Mesothelial cell of epicardium (in vitro differentiated cells): ENCODE measurements at places on chromosomes 4 and X.

DNA sequence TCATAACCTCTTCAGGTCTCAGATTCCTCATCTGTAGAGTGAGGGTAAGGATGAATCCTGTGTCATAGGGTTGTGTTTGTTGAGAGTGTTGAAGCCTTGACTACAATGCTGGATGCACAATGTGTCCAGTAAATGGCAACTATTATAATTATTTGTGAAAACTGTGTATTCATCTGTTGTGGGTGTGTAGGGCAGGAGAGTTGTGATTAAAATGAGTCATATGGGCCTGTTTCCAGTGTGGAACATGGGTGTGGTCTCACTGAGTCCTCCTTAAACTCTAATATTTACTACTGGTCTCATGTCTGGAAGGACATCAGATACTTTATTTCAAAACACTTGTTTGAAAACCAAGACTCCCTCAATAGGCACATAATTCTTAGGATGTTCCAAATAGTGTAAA, 208.5 kb upstream of the CASK start:
- no peak for DNase-seq

GRCh38 chrX:34656467-34656841, 631 bp downstream of the TMEM47 start:
- DNase-seq, result peak; percentile 20

- DNase-seq, result no peak
Observed at GRCh38 chr4:24482871-24483270, 101.5 kb downstream of the DHX15 start.

GRCh38 chrX:125204681-125205132, 115.0 kb upstream of the TEX13C start:
- DNase-seq, result no peak

GRCh38 chr4:39565878-39566600, 38.8 kb upstream of the UGDH start:
- no peak for DNase-seq

DNA sequence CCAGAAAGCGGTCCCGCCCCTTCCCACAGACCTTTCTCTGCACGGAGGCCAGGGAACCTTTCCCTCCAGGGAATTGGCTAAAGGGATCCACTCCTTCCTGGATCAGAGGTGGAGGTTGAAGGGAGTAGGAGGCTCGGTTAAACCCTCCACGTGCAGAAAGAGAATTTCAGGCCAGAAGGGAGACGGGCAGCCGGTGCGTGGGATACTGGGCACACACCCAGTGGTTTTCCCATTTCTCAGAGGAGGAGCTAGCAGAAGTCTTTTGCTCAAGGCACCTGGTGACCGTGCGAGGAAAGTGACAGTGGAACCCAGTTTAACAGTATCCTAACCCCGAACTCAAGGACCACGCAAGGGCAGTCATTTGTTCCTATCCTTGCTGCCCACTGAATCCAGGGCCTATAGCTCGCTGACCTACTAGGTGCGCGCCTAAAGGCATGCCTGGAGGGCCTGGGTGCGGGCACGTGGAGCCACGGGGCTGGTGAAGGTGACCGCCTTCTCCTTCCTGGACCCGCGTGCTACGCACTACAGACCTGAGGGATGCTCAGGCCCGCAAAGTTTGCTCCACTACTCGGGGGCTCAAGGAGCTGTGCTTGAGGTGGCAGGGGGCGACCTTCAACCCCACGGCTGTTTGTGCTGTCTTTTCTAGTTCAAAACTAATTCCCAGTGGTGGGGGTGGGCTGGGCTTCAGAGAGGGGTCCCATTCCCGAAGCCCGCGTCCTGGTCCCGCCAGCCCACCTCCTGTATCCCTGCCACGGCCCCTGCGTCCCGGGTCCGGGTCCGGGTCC, 587 bp upstream of the AFF2 start:
- no peak for DNase-seq

DNA sequence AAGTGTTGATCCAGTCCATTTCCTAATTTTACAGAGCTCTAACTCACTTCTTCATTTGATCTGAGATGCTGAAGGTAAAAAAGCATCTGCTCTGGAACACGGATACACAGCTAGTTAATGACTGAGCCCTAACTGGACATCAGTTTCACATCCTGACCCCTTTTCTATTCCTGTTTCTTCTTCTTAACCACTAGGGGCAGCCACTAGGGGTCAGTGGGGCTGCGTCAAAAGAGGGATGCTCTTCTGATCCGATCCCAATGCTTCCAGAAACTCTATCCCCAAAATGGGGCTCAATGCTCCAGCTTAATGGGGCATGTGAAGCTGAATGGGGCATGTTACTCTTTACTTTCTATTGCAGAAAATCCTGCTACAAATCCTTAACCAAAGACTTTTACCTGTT, 33.4 kb upstream of the PHKA2 start:
- no peak for DNase-seq

DNA sequence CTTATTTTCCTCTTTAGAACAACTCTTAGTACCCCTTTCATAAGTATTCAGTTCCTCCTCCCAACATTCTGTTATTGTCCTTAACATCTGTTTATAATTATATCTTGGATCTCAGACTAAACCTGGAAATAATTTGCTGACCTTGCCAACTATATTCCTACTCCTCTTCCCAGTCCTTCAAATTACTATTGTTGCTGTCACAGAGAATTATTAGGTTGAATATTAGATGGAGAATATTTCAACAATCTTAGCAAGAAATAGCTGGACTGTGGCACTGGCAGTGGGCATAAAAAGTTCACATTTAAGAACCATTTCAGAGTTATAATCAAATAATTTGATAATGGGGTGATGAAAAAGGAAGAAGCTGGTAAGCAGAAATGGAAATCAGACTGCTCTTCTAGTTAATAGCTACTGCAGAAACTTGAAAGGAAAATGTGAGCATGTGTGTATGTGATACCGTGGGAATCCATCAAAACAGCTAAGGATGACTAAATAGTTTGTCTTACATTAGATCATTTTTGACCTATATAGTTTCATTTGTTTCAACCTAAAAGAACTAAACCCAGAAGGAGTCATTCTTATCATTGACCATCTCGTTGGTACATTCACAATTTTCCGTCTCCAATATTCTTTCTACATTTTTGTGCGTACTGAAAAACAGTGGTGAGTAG, 43.3 kb upstream of the PRDM8 start:
- DNase-seq, result no peak

- DNase-seq, result no peak
Observed at GRCh38 chrX:40314070-40314469, 216.3 kb upstream of the BCOR start.

- no peak for DNase-seq
Observed at GRCh38 chr4:41590591-41590990, 52.6 kb downstream of the LIMCH1 start.

- no peak for DNase-seq
Observed at GRCh38 chr4:56286763-56287162, 100.5 kb downstream of the AASDH start.

- DNase-seq, result no peak
Observed at GRCh38 chr4:71262161-71262560, 76.7 kb upstream of the SLC4A4 start.

- DNase-seq, result no peak
Observed at GRCh38 chr4:1246901-1247863, 1.7 kb downstream of the CTBP1 start.

DNA sequence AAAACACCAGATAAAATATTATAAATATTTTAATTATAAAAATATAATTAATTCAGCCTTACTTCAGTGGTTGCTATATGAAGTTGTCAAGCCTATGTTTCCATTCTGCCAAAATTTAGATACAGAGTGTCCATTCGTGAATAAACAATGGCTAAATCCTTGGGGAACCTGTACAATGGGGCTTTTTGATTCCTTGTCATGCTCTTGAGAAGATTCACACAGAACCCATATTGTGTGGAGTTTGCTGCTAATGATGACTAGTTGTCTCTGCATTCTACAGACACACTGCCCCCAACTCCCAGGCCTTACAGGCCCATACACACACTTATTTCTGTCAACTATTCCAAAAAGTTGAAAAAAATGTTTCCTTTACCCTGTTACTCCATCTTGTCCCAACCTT, 33.4 kb upstream of the MAGEC2 start:
- DNase-seq, result no peak

DNA sequence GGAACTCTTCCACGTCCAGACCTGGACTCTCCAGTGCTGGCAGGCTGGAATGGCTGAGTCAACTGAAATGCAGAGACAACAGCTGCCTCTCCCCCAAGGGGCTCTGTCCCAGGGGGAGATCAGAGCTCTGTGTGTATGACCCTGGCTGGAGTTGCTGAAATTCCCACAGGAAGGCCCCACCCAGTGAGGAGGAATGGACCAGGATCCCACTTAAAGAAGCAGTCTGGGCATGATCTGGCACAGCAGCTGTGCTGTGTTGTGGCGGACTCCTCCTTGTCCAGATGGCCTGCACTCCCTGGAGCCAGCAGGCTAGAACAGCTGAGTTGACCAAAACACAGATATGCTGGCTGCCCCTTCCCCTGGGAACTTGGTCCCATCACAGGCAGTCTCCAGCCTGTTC, 25.4 kb downstream of the C4orf17 start:
- DNase-seq, result no peak

DNA sequence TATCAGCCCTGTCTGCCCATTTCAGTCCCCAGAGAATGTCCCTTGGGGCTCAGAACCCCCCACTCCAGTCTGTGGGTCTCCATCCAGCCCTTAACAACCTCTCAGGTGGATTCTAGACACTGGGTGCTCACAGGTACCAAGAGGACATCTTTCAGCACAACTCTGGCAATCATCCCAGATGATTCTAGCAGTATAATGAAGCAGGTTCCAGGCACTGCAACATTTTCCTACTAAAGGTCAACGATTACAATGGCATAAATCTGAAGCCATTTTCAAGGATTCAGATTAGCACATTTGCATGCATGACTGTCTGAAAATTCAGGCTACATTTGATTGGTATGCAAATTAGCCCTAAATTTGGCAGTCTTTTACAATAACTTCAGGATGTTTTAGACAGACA, 10.0 kb downstream of the SLC2A9 start:
- DNase-seq, result no peak

- no peak for DNase-seq
Observed at GRCh38 chrX:129959493-129959832, 23.0 kb upstream of the BCORL1 start.

DNA sequence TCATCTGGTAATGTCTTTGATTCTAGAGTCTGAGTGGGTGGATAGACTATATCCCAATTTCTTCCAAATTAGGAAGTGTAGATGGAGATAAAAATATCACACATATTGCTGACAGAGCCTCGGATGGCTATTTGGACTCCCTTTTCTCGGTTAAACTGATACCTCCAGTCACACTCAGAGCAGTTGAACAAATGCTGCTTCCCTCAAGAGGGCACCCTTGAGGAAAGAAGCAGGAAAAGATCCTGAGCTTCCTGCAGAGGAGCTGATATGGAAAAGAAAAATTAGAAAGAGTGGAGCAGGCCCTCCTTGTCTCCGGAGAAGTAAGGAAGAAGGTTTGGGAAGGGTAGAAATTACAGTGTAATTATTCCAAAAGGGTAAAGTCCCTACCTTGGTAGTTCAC, 96.2 kb upstream of the CCSER1 start:
- DNase-seq, result no peak

- no peak for DNase-seq
Observed at GRCh38 chr4:125338814-125339213, 24.1 kb downstream of the FAT4 start.

- DNase-seq, result no peak
Observed at GRCh38 chrX:149152941-149153340, 352.2 kb downstream of the IDS start.

DNA sequence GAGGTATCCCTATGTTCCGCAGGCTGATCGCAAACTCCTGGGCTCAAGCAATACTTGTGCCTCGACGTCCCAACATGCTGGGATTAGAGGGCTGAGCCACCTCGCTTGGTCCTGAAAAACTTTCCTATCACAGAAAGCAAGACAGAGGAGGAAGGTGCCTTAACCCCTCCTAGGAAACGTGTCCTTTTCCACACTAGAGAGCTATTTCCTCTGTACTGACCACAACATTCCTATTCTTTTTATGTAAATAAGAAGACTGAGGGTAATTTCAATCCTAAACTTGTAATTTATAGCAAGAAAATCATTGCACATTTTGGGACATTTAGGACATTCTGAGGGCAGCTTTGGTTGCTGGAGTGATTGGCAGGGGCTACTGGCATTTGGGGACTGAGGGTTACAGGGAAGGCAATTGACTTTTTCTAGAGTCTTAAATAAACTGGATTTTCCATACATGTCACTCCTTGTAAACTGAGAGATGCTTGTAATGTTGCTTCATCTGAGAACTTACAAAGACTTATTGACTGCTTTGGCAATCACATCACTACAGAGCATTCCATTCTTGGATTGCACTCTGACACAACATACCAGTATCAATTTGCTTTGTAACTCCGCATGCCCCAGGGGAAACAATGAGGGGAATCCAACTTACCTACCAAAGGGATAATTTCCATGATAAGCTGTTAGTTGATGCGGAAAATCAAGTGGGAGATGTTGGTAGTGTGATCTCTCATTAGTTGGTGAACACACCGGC, 15.6 kb downstream of the XAGE3 start:
- DNase-seq, result no peak

GRCh38 chr4:112075906-112076305, 69.3 kb upstream of the FAM241A start:
- DNase-seq, result no peak

GRCh38 chrX:103503163-103503852, 16.0 kb downstream of the RAB40A start:
- DNase-seq, result no peak

GRCh38 chr4:184217634-184218033, at the start of gene ENPP6:
ENPP6 (minus strand) TSS chr4:184217873; CDS start chr4:184217819, 54 bp downstream.
- no peak for DNase-seq

DNA sequence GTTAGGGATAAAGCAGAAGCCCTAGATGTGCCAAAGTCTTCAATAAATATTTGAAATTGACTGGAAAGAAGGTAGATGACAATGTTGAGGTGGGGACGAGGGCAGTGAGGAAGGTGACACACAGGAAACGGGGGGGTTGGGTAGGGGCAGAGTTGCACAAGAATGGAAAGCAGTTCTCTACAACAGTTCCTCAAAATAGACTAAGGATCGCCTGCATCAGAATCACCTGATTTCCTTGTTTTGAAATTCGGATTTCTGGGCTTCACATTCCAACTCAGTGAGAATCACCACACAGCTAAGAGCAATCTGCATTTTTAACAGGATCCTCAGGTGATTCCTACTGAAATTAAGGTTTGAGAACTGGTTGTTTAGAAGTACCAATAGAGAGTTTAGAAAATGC, 70.6 kb downstream of the ARFIP1 start:
- no peak for DNase-seq

GRCh38 chrX:53084043-53084570, 1.9 kb downstream of the TSPYL2 start:
- no peak for DNase-seq

GRCh38 chr4:54372951-54373350, 143.9 kb downstream of the PDGFRA start:
- no peak for DNase-seq

DNA sequence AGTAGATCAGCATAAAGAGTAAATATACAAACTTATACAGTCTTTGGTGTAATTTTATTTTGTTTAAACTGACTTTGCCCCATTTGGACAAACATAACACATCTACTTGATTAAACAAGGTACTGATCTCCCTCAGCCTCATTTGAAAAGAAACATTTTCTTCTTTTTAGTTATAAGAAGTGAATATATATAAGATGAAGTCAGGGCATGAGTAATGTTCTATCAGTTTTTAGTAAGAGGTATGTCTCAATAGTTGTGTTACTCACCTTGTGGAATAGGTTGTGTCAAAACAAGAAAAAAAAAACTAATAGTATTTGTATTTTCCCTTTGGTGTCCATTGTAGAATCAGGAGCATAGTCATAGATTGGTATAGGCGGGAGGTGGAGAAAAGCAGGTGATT, 327.4 kb downstream of the RPA4 start:
- DNase-seq, result no peak
